ENCODE measurements at places on chromosomes 4 and X.

DNA sequence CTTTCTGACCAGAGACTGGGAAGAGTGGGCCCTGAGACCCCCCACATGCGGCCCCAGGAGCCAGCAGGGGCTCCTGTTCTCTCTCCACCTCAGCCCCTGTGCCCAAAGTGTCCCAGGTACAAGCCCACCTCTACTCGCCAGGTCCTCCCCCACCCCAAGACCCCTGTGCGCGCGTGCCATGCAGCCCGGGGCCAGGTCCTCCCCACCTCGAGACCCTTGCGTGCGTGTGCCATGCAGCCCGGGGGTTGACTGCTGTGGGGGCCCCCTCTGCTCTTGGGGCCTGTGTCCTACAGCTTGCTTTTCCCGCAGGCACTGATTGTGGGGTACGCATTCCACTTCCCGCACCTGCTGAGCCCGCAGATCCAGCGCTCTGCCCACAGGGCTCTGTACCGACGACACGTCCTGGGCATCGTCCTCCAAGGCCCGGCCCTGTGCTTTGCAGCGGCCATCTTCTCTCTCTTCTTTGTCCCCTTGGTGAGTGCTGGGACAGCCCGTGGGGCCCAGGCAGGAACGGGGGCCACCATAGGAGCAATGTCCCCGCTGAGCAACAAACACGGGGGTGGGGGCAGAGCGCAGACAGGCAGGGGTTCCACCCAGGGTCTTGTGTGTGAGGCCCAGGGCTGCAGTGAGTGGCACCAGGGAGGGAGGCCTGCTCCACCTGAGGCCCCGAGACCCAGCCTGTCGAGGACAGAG, 20.3 kb downstream of the DGKQ start:
- no peak for DNase-seq

DNA sequence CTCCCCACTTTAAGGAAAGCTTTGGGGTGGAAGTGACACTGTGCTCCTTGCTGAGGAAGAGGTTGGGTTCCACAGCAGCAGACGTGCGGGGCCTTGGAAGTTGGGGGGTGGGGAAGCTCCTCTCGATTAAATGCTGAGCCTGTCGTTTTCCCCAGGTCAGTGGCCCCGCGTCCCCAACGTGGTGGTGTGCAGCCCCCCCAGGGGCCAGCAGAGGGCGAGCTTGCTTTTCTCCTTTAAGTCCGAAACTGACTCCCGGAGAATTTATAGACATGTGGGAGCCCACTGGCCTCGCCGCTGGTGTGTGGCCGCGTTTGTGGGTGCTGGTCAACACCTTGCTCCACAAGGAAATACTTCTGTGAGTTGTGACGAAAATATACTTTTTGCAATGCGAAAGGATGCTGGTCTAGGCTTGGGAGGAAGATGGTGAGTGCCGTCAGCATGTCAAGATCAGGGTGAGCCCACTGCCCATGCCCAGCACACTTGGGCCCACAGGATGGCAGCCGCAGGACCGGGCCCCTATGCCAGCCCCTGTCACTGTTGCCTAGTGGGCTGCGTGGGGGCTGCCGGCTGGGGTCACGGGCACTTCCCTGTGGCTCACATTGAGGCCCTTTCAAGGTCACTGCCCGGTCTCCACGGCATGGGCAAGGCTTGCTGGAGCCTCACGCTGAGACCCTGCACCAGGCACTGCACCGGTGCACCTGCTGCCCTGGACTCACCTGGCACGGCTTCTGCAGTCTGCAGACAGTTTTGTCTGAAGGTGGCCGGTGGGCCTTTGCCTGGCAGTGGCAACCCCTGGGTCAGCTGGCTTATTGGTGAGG, 9.4 kb downstream of the UVSSA start:
- DNase-seq: no peak

DNA sequence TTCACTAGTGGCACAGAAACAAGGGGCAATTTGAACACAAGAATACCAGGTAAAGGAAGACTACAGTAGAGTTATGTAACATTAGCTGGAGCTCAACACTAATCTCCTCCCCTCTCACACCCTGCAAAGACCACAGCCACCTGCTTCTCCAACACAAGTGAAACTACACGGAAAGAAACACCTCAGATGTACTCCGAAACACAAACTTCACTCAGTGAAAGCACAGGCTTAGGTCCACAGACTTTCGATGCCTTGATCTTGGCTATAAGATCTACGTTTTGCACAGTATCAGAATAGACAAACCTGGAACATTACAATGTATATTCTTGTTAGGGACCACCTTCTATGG, 7.6 kb downstream of the ACSL1 start:
- no peak for DNase-seq

- no peak for DNase-seq
Observed at GRCh38 chr4:109027016-109027500, 264.2 kb upstream of the ETNPPL start.

DNA sequence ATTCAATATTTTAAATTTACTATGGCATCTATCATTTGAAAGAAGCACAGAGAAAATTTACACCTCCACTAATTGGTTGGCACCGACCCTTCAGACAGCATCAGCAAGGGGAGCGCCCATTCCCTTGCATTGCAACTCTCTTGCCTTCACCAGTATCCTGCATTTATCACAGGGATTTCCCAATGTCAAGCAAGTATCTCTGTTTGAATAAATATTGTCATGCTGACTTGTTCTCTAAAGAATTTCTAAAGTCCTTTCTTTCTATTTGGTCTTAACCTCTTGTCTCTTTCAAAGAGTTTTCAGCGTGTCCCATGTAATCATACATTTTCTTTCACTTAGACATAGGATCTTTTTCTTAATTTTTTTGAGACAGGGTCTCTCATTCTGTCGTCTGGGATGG, 10.4 kb downstream of the DCTD start:
- DNase-seq: no peak

DNA sequence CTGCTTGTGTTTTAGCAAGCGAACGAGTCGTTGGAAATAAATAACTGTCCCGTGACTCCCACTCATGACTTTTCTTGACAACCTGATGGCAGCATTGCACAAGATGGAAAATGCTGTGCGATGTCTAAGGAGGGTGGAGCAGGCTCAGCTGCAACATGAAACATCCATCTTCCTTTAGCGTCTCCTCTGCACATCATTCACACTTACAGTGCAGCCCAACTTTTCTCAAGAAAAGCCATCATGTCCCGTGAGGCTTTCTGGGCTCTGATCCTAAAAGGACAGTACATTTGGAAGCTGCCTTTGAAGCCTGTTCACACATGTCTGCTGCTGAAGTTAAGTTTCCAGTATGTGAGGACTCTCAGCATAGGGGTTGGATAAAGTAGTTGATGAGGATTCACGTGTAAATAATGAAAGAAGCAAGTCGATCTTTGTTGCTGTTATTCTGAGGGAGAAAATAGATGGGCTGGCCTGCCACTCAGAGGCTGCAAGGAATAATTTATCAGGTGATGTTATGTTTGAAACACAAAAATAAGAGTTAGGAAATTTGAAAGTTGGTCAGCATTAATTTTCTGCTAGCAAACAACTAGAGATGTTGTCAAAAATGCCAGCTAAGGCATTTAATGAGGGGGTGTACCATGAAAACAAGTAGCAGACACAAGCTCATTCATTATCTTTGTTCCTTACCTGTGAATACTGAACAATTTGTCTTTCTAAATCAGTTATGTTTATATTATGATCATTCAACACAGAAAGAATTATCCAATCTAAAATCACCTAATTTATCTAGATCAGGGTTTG, 328.7 kb upstream of the ZFP42 start:
- no peak for DNase-seq

DNA sequence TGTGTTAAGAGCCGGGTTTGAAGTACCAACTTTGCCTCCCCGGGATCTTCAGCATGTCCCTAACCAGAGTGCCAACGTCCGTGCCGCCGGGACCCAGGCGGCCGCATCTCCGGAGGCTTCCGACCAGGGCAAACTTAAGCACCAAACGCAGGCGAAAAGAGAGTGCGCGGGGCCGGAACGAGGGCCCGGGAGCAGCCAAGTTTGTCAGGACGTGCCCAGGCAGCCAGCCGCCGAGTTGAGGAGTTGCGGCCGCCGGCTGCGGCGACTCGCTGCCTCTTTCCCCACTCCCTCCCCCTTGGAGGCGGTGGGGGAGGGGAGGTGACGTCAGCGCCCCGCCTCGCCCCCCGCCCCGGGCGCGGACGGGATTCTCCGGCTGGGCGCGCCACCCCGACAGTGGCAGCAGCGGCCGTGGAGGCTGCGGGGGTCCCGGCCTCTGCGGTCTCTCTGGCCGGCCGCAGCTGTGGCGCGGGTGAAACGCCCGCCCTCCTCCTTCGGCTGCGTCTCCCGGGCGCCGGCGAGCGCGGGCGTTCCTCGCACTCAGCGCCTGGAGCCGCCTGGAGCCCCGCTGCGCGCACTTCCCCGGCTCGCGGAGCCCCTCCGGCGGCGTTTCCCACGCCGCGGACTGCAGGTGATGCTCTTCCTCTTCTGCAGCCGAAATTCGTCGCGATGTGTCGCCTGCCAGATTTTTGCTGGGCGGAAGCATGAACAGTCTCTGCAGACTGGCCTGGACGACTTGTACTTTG, 2.9 kb upstream of the FAT1 start:
- DNase-seq: no peak

All from SIG-M5 (cell line).